Activated CD8-positive, alpha-beta T cell treated with anti-CD3 and anti-CD28 coated beads for 36 hours (primary cell): ENCODE measurements at places on chromosomes 5 and 9.
A peak's percentile ranks its signal among the peaks of the same experiment; 100 is the strongest.

DNA sequence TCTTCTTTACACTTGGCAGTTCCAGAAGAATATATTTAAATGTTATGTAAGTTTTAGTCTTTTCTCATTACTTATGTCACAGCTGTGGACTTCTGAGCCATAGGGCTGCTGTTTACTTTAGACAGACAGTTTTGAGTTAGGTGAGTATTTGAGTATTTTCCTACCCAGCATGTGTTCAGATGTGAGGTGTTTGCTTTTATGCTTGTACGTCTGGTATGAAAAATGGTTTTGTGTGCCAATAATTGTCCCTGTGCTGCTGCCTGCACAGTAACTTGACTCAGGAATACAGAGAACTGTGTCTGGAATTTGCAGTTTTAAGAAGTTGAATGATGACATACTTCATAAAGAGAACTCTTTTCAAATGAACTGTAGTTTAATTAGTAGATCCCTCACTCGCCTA is 20.8 kb downstream of the MEGF10 start:
- no peak for DNase-seq

DNA sequence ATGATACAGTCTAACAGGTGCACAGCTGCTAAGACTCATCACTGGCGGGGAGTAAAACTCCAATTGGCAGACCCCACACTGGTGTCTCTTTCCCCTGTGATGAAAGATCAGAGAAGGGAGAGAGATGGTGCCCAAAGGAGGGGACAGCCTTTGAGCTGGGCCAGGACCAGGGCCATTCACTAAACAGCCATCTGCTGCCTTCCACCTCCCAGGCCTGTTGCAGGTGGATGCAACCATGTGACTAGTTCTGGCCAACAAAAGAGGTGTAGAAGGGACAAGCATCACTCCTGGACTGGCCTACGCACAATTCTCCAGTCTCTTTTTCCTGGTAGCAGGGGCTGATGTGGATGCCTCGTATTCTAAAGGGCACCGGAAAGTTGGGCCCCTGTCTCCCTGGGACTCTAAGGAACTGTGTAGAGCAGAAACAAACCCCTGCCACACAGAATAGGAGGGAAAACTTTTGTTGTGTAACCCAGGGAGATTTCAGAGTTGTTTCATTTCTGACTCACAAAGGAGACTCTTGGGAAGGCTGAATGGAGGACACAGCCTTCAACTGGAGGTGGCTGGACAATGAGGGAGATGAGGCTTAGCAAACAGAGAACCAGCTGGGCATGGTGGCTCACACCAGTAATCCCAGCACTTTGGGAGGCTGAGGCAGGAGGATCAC is 26.9 kb downstream of the TNIP1 start:
- DNase-seq: no peak

DNA sequence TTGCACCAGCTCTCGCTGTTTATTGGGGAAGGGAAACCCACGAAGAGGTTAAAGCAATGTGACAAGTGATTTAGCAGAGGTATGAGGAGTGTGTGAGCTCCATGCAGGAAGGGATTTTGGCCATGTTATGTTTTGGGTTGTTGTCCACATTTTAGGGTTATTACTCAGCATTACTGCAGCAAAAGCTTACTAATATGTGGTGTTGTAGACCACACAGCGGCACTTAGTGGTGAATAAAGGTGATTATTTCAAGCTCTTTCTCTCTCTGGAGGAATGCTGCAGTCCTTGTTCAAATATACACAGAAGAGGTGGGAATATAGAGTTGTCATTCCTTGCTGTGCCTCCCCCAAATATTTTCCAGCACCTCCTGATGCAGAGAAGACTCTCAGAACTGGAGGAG is 29.7 kb upstream of the AKNA start:
- DNase-seq: no peak

DNA sequence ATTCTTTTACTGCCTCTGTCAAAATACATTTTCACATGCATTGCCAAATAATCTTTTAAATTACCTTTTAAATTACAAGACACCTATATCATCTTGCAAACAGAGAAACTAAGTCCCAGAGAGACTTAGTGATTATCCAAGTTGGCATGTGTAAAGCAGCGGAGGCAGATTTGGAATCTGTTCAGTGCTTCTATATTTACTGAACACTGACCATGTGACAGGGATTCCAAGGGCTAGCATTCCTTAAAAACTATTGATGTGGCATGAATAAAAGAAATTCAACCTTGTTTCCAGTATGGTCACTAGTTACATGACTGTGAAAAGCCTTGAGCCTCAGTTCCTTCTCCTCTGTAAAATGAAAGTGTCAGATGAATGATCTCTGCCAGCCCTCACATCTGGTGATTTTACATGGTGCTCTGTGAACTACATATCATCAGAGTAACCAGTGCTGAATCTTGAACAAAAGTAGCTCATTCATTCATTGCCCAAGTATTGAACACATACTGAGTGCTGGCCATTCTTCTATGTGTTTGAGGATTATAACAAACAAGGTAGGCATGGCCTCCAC is 71.9 kb upstream of the PPP1R2B start:
- no peak for DNase-seq

DNA sequence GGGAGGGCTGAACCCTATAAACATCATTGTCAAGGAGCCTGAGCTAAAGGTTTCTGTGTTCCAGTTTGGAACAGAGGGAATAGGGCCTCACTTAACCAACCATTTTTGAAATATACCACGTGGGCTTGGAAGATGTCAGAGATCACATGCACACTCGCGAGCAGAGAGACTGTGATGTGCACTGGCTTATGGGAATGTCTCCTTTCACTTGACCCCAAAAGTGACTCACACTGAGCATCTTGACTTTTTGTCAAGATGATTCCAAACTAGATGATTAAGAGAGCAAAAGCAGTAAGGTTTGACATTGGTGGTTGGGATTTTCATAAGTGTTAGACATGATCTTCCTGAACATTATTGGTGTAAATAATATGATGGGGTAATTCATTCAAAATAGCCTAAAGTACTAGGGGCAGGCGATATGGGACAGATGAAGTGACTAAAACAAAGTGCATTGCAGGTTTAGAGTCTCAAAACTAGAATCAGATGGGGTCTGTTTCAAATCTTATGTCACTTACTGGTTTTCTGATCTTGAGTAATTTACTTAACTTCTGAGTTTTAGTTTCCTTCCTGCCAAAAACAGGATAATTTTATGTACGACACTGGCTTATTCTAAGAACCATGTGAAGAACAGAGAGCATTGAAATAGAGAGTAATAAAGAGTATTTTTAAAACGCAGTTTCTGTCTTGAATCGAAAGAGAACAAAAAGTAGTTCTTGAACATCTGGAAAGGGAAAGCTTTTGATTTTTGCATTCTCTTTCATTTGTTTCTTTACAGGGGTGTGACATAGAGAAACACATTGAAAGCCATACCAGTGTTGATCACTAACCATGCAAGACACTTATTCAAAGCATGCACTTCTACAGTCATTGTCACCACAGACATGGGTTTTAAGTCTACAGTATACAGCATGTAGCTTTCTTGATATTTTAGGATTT is 383.0 kb downstream of the DIRAS2 start:
- DNase-seq: no peak

GRCh38 chr9:39588500-39589137 is 233.2 kb downstream of the SPATA31A1 start:
- DNase-seq: no peak

DNA sequence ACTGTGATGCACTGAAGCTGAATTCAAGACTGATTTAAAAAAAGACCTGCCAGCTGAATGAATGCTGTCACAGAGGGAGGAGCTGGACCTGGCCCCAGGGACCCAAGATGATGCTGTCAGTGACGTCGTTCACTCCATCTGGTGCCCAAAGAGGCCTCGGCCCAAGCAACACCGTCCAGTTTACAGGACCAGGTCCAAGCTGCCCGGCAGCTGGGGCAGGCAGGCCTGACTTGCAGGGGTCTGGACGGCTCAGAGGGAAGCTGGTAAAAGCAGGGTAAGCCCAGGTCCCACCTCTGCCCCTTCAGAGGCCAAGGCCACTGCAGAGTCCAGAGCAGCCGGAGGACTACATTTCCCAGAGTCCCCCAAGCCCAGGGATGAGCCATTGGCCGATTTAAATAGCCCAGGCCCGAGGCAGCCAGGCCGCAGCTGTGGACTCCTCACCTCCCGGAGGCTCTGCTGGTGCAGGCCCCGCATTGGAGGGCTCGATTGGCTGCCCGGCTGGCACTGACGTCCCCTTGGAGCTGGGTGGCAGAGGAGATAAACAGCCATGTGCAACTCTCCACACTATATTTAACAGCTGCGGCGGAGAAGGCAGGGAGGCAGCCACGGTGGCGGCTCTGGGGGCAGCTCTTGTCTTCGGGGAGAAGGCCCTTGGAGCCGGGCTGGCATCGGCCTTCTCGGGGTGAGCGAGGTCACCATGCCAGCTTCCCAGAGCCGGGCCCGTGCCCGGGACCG is at the start of gene PLPP7:
Gene PLPP7, plus strand, starts transcription at position 423 of the 735 bp plus-strand sequence. Its CDS starts 275 bp downstream, at position 698.
- no peak for DNase-seq

GRCh38 chr5:146126068-146126467 is 20.7 kb upstream of the PLAC8L1 start:
- no peak for DNase-seq

GRCh38 chr5:65721050-65721719 is 724 bp downstream of the SGTB start:
- peak; percentile 24 for DNase-seq

- DNase-seq: no peak
These were observed 42.3 kb downstream of the PAM start for GRCh38 chr5:102797322-102797884.

DNA sequence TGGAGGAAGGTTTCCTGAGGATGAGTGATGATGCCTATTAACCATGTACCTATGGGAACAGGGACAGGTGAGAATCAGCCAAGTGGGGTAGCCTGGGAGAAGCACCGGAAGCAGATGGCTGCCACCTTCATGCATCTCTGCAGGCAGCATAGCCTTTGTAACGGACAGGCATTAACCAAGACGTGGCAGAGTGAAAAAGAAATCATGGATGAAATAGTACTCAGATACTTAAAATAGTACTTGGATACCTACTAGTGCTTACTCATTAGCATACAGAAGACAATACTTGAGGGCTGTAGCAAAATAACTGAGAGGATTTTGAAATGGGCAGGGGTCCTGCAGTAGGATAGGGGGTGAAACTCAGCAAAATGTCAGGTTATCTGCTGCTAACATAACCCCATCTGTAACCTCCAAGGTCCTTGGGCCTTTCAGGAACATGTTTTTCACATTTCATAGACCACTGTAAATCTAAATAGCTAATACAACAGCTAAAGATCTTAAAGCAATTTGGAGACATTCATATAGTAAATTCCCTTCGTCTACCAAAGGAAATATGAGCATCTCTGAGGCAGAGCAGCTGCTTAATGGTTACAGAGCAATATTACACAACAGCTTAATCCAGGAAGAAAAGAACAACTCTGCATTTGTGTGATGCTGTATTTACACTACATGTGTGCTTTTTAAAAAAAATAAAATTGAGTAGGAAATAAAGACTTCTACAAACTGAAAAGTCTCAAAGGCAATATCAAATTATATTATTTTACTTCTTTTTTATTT is 154.3 kb downstream of the NFIB start:
- DNase-seq: no peak

GRCh38 chr5:167797933-167798332 is 493.5 kb upstream of the WWC1 start:
- no peak for DNase-seq

DNA sequence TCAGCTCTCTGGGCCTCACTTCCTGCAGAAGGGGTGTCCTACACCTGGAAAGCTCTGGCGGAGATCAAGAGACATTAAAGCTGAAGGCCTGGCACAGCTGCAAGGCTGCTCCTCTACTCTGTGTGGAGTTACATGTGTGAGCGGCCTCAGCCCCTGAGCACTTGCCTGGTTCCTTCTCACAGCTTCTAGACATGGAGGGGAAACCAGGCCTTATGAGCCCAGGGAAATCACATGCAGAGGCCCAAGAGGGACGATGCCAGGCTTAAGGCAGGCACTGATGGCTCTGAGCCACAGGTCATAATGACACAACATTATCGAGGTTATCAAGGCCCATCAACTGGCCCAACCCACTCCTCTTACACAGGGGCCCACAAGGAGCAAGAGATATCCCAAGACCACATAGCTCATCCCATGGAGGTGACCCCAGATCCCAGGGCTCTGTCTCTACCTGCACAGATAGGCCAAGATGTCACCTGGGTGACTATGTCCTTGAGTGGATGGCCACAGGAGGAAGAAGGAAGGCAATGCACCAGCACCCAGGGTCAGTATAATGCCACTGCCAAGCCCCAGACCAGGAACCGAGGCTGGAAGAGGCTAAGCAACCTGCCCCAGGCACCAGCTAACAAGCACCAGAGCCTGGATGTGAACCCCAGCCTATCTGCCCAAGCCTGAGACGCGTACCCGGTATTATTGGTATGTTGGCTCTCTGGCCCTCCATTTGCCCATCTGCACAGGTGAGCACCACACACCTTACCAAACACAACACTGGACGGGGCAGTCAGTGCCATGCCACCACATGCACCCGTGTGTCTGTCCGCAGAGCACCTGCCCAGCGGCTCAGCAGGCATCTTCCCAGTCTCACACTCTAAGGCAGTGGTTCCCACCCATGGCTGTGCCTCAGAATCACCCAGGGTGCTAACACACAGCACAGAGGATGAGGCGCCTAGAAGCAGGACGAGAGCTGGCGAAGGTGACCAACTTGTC is 143.3 kb downstream of the GABBR2 start:
- no peak for DNase-seq

DNA sequence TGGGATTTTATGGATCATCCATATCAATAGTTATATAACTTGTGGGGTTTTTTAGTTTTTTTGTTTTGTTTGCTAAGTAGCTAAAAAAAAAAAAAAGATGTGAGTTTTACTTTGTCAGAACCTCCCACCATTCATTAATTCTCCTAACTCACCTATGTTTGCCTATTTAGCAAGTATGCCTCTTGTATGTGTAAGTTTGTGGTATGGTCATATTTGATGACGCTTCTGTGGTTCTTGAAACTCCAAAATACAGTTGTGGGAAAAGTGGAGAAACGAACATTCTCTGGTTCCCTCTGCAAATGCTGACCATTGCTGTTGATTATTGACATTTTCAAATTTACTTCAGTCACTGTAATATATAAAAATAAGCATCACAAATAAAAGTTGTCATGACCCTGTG is 75.7 kb downstream of the PBX3 start:
- DNase-seq: no peak

GRCh38 chr5:159426694-159427093 is 96.4 kb upstream of the IL12B start:
- DNase-seq: no peak

GRCh38 chr5:112960315-112960714 is 16.3 kb upstream of the DCP2 start:
- no peak for DNase-seq

- DNase-seq: no peak
These were observed 125.9 kb upstream of the ANKRD55 start for GRCh38 chr5:56358703-56359681.
